ENCODE measurements at places on chromosomes 6 and 20.

DNA sequence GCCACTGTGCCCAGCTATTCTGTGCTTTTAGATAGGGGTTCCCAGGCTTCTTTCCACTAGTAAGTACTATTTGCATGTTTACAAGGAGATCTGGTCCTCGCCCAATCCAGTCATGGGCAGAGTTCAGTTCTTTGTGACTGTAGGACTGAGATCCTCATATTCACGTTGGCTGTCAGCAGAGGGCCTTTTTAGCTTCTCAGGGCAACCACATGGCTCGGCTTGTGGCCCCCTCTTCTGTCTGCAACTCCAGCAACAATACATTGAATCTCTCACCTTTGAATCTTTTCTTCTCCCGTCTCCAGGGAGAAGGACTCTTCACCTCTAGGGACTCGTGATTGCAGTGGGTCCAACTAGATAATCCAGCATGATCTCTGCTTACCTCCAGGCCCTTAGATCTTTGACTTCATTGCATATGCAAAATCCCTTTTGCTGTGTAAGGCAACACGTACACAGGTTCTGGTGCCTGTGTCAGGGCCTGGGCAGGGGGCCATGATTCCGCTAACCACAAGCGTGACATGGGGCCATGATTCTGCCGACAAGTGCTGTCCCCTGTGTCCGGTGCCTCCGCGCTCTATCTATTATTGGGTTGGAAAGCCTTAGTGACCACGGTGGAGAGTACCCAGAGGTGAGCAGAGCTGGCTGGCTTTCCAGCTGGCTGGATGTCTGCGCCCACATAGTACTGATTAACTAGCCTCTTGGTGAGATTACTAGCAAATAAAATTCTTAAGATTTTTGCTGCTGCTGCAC, 5.1 kb downstream of the CCR6 start:
- DNase-seq, result no peak

GRCh38 chr6:163793011-163793983, 378.8 kb downstream of the QKI start:
- no peak for DNase-seq

- DNase-seq, result no peak
Measured at GRCh38 chr6:72218125-72218524, 331.8 kb downstream of the RIMS1 start.

DNA sequence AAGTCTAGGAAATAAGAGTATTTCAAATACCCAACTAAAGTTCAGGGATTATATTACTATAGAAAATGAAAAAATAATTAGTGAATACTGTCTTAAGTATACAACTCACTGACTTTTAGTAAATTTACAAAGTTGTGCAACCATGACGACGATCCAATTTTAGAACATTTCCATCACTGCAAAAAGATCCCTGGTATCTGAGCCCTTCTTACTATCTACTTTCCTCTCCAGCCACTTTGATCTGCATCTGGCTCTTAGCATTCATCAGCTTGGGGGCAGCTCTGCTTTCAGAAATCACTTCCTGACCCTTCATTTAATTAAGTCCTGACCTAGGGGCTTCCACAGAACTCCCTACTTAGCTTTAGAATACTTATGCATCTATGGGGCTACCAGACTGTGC, 38.2 kb upstream of the RBL1 start:
- DNase-seq, result no peak

GRCh38 chr6:27295301-27296079, 16.6 kb downstream of the POM121L2 start:
- no peak for DNase-seq

DNA sequence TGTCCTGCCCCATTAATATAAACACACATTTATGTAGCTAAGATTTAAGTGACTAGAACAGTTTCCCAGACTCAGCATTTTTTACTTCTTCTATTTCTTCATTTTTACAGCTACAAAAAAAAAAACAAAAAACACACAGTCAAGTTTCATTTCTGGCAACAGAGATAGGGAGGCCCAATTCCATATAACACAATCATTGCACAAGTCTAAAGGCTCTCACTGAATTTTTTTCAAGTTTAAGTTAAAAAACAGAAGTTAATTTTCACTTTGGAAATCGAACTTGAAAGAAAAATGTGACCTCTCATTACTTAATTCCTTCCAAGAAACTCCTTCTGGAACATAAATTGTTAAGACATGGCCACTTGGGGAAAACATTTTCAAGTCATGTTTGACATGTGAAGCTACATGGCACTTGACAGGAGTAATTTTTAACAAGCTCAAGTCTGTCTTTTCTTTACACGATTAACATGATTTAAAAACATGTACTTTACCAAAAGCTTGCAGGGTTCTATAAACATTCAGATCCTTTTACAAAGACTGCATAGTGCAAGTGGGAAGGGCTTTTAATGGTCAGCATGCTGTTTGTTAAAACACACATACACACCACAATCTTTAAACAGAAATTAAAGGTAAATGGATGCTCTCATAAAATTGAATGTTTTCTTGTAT, 100.1 kb upstream of the CCDC28A start:
- no peak for DNase-seq

DNA sequence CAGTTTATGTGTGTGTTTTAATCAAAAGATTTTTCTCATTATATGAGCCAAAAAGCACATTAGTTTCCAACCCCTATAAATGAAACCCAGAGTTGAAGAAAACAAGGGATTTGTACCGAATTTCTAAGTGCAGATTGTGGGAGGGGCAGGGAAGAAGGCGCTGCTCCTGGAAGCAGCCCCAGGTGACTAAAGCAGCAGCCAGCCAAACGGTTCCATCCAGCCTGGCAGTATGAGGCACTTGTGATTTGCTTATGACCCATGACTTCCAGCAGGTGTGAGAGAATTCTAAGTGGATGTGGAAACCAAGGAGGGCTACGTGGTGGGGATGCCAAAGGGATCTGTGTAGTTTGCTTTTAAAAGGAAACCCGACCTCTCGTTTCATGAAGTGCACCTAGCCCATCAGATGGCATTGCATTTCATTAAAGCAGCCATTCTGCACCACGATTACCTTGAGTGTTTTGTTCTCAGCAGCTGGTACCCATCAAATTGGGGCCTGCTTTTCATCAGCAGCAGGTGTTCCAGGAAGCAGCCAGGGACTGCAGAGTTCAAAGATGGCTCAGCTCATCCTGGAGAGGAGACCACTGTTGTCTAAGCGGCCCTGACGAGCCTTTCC, 79.1 kb downstream of the DTD1 start:
- no peak for DNase-seq

DNA sequence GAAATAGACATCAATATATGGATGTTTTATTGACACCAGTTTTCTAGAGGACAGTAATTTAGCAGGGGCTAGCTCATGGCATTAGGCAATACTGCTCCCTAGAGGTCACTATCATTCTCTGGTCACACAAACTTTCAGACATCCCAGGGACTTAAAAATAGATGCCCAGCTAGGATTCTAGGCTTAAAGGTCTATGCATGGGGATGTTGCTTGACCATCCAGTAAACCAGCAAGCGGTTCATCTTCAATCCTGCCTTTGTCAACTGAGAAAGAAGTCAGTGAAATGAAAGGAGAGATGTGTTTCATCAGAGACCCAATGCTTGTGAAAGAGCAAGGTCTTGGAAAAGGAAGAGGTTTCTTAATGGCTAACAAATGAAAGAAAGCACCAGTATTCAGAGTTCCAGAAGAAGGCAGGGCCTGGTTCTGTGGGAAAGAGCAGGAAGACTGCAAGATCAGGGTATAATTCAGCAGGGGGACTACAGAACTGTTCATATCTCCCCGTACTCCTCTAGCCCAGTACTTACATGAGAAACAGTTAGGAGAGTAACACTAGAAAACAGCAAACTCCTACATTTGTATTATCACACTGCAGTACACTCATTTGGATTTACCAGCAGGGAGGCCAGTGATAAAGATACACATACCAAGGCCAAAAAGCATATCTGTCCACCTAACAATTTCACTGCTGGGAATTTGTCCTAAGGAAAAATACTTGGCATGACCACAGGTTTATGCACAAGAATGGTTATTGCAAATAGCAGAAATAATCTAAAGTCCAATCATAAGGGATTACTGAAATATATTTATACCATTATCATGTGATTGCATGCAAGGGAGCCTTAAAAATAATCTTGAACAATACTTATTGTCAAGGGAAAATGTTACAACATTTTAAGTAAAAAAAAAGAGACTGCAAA, 151.4 kb upstream of the LAMA2 start:
- DNase-seq, result no peak

DNA sequence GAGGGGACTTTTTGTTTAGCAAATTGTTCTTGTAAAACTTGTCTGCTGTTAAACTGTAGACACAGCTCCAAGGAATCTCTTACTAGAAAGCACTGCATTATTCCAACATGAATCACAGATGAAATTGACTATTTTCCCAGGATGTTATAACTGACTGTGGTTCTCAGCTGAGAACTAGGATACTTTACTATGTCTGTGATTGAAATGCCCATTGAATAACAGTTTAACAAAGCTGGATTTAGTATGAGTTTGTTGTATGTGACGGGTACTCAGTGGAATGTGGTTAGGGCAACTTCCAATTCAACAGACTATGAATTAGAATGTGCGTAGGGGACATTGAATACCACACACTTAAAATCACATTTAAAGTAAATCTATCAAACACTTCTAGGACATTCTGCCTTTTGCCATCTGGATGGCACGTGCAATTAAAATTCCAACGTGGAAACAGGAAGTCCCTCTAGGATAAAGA, 193.4 kb upstream of the PREP start:
- DNase-seq, result no peak

DNA sequence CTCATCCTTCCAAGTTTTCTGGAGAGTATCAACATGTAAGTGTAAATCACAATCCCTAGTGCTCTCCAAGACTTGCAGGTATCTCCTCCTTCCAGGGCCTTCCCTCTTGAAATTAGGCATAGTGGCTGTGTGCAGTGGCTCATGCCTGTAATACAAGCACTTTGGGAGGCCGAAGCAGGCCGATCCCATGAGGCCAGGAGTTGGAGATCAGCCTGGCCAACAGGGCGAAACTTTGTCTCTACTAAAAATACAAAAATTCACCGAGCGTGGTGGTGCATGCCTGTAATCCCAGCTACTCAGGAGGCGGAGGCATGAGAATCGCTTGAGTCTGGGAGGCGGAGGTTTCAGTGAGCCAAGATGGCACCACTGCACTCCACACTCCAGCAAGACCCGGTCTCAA, 9.4 kb upstream of the ANGPT4 start:
- DNase-seq, result no peak

- no peak for DNase-seq
Measured at GRCh38 chr6:168048724-168049025, 30.3 kb downstream of the FRMD1 start.

DNA sequence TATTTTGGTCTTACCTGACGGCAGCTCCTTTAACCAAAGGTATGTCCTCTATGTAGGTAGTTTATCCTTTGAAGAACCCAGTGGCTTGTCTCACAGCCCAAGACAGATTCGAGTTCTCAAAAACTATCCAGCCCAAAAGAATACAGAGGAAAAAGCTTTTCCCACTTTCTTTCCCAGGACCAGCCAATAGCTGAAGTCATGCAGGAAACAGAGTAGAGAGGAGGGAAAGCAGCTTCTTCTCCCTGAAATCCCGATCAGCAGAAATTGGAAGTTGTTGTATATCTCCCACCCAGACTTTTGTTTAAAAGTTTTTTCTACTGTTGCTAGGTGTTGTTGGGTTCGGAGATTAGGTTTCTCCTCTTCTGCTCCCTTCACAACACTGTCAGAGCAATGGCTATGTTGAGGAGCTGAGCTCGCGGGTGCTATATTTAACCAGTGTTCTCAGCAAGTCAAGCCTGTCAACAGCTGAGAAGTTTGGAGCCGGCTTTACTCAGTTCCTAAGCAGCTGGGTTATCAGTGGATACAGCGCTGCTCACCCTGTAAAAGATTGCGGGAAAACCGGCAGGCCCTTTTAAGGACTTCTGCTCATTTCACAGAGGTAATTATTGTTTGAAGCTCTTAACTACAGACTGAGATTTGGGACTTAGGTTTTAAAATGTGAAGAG, at the start of gene FILIP1:
Gene FILIP1 (minus strand): TSS at position 401 of the 665 bp plus-strand sequence. CDS start 78,828 bp downstream, outside the sequence.
- no peak for DNase-seq

DNA sequence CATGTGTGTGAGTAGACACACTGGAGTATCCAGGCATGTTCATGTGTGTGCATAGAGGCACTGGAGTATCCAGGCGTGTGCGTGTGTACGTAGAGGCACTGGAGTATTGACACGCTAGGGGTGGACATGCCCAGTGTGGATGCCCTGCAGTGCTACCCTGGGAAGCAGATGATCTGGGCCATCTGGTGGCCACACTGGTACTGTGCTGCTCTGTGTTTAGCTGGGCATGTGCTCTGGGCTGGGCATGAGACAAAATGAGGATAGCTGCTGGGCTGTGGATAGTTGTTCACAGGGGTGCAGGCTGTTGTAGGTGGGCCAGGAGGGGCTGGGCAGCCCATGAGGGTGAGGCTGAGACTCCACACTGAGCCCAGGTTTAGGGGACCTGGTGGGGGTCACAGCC, 24.0 kb upstream of the NPBWR2 start:
- no peak for DNase-seq

DNA sequence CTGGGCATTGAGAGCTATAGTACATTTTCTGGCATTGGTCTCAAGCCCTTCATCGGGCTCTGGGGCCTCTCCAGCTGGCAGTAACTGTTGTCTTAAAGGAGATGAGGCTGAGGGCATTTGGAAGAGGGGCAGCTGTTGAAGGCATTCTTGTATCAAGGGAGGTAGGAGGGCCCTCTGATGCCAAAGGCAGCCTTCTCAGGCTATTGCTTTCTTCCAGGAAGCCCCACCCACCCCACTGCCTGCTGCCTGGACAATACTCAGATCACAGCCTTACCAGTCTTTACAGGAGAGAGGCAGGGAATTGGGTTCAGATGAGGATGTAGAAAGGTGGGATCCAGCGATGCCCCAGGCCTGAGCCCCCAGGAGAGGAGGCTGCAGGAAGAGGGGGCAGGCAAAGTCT, 46.0 kb downstream of the CPXM1 start:
- no peak for DNase-seq

- DNase-seq, result no peak
Measured at GRCh38 chr6:143136647-143137046, 76.0 kb downstream of the AIG1 start.

GRCh38 chr6:134851548-134851947, 98.4 kb downstream of the ALDH8A1 start:
- DNase-seq, result no peak
